Activated CD8-positive, alpha-beta T cell treated with anti-CD3 and anti-CD28 coated beads, Interleukin-2, amount 10 ng/mL, durations not matched to agents 7 days and 5 days (primary cell): ENCODE measurements at places on chromosomes 7 and 10. TPM values are rescaled to one million over a fixed set of nuclear protein-coding genes. Genes with fewer than 3 reads are reported as not detected.

Gene GPR15LG
- not detected for total RNA-seq

Gene VPS26A
- total RNA-seq = 61.9 TPM

Gene HTR5A
- not detected for total RNA-seq

DNA sequence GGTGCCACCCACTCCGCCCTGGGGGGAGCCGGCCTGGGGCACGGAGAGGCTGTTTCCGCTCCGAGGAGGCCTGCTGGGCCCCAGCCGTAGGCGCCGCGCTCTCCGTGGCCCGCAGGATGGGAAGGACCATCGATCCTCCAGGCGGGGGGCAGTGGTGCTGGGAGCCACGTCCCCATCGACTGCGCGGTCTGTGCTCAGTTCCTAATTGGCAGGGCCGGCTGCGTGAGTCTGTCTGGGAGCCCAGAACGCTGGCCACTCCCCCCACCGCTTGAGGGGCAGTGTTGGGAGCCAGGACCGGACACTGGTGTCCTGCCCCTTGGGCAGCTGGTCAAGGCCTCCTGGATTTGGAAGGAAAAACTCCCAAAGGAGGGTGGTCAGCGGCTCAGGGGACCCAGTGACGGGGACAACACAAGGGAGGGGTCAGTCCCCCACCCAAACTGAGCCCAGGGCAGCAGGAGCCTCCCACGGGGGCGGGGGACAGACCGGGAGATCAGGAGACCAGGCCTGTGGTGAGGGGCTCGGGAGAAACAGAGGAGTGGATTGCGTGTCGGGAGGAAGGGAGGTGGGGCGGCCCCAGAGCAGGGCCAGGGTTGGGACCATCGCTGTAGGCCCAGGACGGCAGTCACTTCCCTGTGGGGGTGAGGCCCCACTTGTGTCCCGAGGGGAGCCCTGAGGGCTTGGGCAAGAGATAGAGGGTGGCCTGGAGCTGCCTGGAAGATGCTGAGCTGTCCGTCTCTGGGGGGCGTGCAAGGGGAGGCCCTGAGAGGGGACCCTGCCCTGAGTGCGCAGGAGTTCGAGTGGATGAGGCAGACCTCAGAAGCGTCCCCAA is 89.0 kb downstream of the UNCX start:
- no peak for DNase-seq

GRCh38 chr10:114751856-114752255 is 69.7 kb upstream of the FHIP2A start:
- no peak for DNase-seq

GRCh38 chr7:2644562-2645273 is 12.9 kb downstream of the TTYH3 start:
- DNase-seq = no peak

GRCh38 chr10:18216482-18216881 is 76.3 kb downstream of the CACNB2 start:
- DNase-seq = no peak

- DNase-seq = no peak
Measured at GRCh38 chr7:29843093-29843492, 36.8 kb downstream of the WIPF3 start.

DNA sequence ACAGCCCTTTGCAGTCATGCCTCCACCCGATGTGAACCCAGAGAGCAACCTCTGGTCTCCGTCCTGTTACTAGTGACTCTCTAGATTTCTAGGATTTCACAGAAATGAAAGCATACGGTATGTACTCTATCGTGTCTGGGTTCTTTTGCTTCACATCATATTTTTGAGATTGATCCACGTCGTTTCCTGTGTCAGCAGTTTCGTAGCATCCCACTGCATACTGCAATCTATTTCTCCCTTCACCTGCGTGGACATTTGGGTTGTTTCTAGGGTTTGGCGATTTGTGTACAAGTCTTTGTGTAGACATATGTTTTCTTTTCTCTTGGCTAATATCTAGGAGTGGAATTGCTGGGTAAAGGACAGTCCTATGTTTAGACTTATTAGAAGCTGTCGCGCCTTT is 119.8 kb upstream of the PCBD1 start:
- no peak for DNase-seq

DNA sequence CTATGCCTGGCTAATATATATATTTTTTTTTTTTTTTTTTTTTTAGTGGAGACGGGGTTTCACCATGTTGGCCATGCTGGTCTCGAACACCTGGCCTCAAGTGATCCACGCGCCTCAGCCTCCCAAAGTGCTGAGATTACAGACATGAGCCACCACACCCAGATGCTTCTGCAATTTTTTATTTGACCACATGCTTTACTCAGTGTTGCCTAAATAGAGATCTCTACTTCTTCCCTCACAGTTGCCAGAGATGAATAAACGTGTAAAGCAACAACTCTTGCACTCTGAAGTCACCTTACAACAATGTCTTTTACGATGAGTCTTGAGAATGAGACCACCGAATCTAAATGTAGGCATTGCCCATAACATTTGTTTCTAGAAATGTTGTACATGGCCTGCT is 107.9 kb upstream of the FRMD4A start:
- no peak for DNase-seq

DNA sequence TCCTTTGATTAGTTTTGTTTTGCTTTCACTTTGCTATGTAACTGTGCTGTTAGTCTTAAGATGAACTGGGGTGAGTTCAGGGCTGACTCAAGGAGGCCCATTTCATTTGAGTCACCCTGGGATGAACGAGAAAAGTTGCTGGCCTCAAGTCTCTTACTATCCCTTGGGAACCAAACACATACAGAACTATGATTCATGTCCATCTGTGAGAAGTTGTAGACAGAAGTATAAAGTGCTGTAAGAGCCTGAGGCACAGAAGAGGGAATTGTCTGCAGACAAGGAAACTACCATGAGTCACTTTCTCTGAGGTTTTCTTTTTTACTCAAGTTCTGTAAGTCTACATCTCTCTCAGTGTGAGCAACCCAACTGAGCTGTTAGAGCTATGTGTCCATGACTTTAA is 179.8 kb upstream of the CSTF2T start:
- DNase-seq = no peak

DNA sequence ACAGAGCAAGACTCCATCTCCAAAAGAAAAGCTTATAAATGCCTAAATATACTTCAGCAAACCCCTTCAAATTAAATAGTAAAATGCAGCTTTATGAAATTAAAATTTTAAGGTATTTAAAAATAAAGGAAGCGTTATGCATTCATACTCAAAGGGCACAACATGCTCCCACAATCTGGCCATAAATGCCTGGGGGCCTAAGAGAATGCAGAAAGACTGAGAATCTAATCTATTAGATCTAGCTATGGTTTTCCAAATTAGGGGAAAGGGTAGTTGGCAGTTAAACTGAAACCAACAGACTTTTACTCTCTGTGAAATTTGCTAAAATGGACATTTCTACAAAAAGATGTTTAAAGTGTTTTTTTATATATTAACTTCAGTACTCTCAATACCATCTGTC is 40.6 kb downstream of the SORBS1 start:
- no peak for DNase-seq

DNA sequence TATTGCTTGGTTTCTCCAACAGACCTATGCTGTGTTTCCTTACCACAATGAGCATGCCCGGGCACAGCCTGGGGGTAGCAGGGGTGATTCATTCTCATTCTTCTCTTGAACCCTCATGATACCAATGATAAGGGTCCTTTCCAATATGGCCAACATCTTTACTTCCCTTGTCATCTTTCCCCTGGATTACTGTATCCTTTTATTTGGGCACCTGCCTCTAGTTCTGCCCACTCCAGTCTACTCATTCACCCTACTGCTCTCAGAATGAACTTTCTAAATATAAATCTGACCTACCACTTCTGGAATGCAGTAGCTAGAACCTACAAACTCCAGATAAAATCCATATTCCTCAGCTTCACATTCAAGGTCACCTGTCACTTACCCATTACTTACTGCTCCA is 26.4 kb upstream of the ITPRID1 start:
- no peak for DNase-seq

- DNase-seq = no peak
Measured at GRCh38 chr7:55190511-55191160, 171.8 kb downstream of the EGFR start.

GRCh38 chr10:6203331-6204062 is 765 bp downstream of the PFKFB3 start:
- peak; percentile 71 for DNase-seq

DNA sequence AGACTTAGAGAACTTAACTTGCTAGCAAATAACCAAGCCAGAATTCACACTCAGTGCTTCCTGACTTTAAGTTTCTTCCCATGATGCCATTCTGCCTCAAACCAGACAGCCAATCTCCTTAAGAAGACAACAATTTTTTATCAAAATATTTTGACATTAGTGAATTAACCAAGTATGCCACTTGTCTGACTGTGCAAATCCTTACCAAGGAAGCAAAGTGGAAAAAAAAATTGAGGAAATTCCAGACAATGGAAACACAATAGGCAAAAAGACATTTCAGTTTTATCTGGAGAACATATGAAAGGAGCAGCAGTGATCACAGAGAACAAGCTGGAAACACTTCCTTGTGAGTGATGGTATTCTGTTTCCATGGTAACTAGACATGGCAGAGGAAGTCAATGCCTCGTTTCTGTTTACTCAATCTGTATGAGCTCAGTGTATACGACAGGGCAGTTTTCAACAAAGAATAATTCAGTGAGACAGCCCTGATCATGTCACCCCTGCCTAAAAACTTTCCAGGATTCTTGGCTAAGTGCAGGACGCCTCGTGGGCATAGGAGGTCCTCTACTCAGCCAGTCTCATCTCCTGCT is 114.2 kb downstream of the DYNC1I1 start:
- no peak for DNase-seq

DNA sequence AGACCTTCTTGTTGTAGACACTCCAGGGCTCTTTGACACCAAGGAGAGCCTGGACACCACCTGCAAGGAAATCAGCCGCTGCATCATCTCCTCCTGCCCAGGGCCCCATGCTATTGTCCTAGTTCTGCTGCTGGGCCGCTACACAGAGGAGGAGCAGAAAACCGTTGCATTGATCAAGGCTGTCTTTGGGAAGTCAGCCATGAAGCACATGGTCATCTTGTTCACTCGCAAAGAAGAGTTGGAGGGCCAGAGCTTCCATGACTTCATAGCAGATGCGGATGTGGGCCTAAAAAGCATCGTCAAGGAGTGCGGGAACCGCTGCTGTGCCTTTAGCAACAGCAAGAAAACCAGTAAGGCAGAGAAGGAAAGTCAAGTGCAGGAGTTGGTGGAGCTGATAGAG is 5.5 kb downstream of the GIMAP7 start:
- DNase-seq = peak; percentile 56

GRCh38 chr10:44516891-44517290 is 132.0 kb upstream of the CXCL12 start:
- no peak for DNase-seq

- DNase-seq = no peak
Measured at GRCh38 chr7:20816372-20816959, 29.8 kb upstream of the SP8 start.

- DNase-seq = no peak
Measured at GRCh38 chr10:98047009-98047741, 16.8 kb upstream of the CRTAC1 start.

DNA sequence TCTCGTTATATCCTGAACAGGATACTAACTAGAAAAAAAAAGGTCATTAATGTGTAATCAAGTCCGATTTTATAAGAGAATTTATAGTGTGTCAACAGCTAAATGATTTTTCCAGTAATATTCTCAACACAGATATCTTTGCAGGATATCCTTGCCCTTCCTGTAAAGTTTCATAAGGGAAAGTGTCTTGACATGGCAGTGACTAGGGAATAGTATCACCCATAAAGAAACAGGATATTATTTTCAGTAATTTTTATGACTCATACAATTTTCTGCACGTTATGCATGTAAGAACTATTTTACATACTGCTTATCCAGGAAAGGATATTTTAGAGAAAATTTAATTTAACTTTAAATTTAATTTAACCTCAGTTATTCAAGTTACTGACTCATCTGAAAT is 19.5 kb upstream of the PNLIP start:
- no peak for DNase-seq

GRCh38 chr10:36448760-36449691 is 676.4 kb upstream of the ANKRD30A start:
- DNase-seq = no peak

- DNase-seq = no peak
Measured at GRCh38 chr7:142389544-142389943, 131.7 kb upstream of the PRSS58 start.
